ENCODE measurements at places on chromosomes 2 and 18.

GRCh38 chr18:61471942-61472341 is 138.7 kb downstream of the CDH20 start:
- no peak for DNase-seq

- DNase-seq: peak; percentile 56
Measured at GRCh38 chr2:50649626-50650402, 382.1 kb downstream of the NRXN1 start.

- no peak for DNase-seq
Measured at GRCh38 chr18:28149810-28150420, 27.0 kb downstream of the CDH2 start.

GRCh38 chr2:25397777-25398176 is 56.1 kb upstream of the DNMT3A start:
- no peak for DNase-seq

DNA sequence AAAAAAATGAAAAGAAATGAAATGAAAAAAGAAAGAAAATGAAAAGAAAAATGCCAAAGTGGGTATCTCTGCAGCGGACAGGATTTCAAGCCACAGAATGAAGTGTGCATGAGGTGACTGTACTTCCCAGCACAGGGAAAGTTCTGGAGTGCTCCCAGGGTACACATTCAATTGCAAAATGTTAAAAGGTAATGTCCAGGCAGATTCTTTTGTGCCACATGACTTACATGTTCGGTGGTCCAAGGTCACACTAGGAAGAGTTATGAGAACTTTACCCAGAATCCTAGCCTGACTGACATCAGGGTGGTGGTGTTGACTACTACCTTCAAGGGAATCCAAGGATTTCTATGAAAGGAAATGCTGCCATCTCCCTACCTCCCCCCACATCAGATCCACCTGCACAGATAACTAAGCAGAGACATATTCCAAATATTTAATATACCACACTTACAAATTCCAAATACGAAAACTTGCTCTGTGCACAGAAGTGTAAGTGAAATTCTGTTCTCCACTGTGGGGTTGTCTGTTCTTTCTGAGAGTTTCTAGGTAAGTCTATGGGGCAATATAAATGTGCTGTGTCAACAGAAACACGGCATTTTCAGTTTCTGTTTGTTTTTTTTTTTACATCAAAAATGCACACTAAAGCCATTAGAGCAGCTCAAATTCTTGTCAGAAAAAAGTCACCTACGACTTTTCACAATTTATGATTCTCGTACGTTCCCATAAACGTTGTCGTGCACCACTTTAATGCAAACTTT is 56.6 kb downstream of the CABYR start:
- no peak for DNase-seq

DNA sequence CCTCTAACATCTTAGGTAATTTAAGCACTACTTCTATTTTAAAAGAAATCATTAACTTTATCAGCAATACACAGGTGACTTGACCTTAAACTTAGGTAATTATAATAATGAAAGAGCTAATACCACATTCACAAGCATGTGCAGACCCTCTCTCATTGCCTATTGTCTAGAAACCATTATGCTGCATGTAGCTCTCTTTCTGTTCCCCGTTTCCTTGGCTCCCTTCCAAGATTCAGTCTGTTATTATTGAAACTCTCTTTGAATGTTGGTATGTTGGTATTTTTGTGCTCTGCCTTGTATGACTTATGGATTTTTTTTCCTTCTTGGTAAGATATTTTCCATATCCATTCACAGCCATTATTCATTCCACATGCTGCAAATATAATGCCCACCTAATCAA is 201.2 kb downstream of the CDCA7 start:
- DNase-seq: no peak

DNA sequence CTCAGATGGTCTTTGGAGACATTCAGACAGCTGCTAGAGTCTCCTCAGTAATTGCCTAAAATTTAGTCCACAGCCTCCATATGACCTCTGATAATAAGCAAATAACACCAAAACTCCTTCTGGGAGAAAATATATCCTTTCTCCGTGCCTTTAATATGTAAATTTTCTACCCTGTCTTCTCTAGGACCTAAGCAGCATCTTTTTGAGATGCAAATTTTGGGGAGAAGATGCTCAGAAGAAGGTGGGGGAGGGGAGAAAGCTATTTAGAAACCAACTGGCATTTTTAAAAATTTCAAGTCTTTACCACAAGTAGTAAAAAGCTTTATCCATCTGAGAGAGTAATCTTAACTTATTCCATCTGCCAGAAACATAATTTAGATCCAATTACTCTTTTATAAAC is 120.4 kb upstream of the MSH6 start:
- DNase-seq: no peak

GRCh38 chr18:73647391-73647790 is 500.2 kb downstream of the FBXO15 start:
- DNase-seq: peak; percentile 43

- DNase-seq: no peak
Measured at GRCh38 chr2:64493788-64494187, 30.3 kb upstream of the AFTPH start.

GRCh38 chr18:47826157-47827074 is 104.0 kb downstream of the SMAD2 start:
- no peak for DNase-seq

DNA sequence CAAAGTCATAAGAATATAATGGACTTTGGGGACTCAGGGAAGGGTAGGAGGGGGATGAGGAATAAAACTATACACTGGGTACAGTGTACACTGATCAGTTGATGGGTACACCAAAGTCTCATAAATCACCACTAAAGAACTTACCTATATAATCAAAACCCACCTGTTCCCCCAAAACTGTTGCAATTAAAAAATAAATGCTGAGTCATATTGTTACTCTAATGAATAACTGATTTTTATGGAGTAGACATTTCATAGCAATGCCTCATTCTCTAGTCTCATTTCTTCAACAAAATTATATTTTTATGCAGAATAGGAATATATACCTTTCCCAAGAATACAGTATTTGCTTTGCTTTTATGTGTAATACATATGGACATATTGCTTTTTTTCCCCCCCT is 181.2 kb downstream of the ST6GAL2 start:
- no peak for DNase-seq

DNA sequence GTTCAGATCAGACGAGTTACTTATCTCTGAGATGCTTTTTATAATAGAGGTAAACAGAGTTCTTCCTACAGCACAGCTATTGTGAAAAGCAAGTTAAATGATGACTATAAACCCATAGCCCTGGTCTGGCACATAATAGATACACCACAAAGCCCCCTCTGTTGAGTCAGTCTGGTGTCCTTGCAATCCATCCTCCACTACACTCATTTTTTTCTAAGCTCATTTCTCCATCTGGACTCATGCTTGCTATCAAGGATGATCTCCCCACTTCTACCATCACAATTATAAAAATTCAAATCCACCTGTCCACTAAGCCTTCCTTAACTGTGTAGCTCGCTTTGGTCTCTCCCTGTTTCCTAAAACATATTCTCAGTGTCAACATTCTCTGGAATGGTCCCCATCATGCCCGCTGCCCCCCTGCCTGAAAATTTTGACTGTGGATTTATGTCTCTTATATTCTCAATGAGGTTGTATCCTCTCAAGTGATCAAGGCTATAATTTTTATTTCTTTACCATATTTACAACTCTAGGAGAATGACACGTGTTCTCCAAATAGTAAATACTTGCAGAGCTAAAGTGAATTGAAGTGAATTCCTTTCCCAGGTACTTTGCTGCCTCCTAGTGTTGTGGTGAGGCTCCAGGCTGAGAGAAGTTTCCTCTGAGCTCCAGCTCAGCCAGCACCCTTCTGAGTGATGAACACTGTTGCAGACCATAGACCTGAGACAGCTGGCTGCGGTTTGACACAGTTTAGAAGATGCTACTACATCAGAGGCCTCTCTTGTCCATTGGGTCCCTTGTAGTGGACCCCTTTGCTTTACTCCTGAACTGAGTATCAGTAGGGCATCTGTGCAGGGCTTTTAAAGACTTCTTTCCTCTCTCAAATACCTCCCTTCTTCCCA is 108.7 kb downstream of the DPP10 start:
- peak; percentile 50 for DNase-seq

GRCh38 chr2:12861344-12861930 is 144.7 kb downstream of the TRIB2 start:
- DNase-seq: peak; percentile 78

GRCh38 chr2:33535421-33535820 is 59.0 kb downstream of the RASGRP3 start:
- DNase-seq: no peak

DNA sequence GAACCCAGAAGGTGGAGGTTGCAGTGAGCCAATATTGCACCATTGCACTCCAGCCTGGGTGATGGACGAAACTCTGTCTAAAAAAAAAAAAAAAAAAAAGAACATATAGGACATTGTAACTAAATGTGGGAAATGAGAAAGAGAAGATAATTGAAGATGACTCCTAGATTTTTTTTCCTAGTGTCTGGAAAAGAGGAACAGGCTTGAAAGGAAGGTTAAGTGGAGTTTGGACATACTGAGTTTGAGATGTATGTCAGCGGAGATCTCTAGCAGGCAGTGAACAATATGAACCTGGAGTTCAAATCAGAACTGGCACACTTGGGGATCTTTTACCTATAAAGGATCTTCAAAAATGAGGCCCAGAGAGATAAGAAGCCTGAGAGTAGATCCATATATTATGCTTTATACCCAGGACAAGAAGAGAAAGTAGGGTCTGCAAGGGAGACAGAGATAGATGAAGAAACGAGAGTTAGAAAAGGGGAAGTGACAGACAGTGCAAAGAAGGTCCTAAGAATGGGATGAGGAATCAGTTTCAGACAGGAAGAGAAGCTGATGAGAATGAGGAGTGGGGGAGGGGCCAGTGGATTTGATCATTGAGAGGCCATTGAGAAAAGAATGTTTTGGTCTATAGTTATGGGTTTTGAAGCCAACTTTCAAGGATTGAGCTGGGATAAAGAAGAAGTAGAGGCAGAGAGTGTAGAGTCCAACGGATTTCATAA is 46.9 kb upstream of the CD28 start:
- DNase-seq: no peak

DNA sequence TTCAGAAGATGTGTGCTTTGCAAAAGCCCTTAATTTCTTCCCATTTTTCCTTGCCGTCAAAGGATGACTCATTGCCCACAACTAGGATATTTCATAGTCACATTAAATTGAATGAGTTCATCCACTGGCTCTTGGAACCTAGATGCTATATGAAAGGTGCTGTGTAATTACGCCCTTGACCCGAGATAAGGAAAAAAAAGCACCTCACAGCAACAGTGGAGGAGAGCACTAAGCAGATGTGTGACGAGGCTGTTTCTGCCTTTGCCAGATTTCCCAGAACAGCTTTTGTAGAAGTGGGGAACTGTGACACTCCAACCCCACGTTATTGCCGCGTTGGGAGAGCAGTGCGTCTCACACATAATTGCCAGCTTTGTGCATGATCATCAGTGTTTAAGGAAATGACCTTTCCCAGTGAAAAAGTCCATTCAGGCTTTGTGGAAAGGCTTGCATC is 33.3 kb upstream of the TMEM87B start:
- DNase-seq: peak; percentile 45

- no peak for DNase-seq
Measured at GRCh38 chr2:130352237-130352636, 3.6 kb upstream of the PTPN18 start.

- peak; percentile 99 for DNase-seq
Measured at GRCh38 chr2:120765678-120766469, 30.2 kb downstream of the GLI2 start.

DNA sequence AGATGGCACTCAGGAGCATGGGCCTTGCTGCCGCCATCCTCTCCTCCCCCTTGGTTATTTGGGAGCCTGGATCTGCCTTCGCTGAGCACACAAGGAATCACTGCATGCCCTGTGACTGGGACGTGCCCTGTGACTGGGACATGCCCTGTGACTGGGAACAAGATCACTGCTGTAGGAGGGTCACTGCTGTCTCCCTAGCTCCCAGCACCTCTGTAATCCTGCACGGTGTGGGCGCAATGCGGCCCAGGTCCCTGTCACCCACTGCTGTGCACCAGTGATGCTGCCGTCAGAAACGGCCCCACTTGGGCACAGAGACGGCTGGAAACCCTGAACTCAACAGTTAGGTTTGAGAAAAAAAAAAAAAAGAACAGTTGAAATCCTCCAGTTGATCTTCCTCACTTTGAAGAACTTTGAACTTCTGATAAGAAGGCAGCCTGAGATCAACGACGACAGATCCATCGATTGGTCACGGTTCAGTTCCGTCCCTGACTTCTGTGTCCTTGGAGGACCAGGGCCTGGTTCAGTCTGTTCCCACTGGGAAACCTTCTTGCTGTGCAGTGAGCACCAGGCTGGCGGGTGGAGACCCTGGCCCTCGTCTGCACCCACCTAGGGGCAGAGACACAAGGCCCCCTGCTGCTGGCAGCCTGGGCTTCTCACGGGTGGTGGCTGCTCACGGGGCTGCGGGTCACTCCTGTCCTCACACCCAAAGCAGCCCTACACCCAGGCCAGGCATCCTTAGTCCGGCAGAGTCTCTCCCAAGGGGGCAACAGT is 125.9 kb downstream of the PXDN start:
- DNase-seq: no peak

- DNase-seq: peak; percentile 69
Measured at GRCh38 chr2:40760071-40760666, 308.3 kb upstream of the SLC8A1 start.

DNA sequence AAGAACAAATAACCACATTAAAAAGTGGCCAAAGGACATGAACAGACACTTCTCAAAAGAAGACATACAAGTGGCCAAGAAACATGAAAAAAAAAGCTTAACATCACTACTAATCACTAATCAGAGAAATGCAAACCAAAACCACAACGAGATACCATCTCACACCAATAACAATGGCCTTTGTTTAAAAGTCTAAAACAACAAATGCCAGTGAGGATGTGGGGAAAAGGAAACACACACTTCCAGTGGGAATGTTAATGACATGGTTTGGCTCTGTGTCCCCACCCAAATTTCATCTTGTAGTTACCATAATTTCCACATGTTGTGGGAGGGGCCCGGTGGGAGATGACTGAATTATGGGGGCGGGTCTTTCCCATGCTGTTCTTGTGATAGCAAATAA is 147.1 kb downstream of the GALNT1 start:
- DNase-seq: no peak

DNA sequence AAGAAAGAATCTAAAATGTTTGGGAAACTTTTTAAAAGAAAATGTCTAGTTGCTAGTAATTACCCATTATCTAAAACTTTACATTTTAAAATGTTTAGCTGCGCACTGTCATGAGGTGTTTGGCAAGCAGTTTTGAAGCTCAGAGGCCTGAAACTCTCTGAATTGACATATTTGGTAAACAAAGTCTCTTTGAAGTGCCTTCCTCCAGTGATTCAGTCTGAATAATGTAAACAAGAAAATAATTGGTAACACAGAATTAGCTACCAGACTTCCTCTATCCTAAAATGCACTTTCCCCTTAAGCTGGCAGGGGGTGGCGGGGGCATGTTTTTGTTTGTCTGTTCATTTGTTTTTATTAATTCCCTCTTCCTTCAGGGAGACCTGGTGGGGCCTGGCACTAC is 61.4 kb downstream of the WDR75 start:
- no peak for DNase-seq

Measured in IMR-90 (cell line).